PC-3 (cell line): ENCODE measurements at places on chromosomes 5 and 9.

DNA sequence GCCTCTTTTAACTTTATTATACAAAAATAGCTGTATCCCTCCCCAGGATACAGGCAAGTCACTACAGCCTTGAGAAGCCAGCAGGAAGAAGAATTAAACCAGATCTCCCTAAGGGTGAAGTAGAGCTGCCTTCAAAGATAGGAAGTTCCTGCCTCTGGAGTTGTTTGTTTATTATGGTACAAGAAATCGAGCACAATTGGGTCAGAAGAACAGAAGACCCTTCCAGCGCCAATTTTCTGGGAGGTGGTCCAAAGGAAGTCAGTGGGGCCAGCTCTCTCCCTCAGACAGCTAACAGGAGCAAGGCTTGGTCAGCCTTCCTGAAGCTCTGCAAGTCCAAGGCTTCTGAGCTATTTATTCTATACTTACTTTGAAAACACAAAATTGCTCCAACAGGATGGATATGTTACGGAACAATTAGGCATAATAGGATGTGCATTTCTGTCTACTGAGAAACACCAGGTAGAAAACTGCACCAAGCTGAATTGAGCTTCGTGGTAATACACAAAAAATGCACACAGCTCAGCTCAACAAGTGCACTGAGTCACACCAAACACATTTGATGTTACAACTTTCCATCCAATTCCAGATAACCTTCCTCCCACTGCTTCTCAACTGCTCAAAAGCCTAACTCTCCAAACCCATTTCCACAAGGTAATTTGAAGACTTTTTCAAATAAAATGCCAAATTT lies 16.0 kb downstream of the SERINC5 start:
- DNase-seq = peak; percentile 33

GRCh38 chr9:3893519-3893918 lies 367.7 kb upstream of the RFX3 start:
- DNase-seq = peak; percentile 39

DNA sequence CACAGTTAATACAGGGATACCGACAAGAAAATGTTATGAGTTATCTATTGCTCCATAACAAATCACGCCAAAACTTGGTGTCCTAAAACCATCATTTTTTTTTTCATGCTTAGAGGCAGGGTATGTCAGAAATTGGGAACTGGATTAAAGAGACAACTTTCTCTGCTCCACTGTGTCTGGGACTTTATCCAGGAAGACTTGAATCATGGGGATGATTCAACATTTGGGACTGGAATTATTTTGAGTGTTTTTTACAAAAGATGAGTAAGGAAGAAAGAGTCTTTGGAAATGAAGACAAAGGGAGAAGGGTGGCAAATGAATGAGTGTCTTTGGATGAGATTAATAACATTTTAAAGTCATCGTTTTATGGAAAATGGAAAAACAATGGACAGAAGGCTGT lies 1883.7 kb upstream of the C9orf72 start:
- DNase-seq = peak; percentile 81

DNA sequence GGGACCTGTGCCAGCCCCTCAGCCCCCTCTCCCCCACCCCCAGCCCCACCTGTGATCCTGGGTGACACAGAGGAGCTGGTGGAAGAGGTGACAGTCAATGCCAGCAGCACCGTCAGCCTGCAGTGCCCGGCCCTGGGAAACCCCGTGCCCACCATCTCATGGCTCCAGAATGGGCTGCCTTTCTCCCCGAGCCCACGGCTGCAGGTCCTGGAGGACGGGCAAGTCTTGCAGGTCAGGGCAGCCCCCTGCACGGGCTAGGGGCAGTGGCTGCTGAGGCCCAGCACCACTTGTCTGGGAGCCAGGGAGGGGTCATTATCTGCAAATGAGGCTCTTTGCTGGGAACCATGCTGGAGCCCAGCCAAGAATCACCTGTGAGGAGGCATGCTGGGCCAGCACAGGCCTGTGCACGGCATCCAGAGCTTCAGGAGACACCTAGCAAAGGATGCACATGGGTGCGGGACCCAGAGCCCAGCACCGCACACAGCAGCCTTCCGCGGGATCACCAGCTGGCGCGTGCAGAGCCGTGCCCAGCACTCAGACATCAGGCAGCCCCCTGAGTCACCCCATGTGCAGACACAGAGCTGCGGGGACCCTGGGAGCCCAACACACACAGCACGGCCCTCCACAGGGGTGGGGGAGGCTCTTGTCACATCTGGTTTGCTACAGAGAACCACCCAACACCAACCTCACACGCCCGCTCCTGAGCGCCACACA lies 62.0 kb upstream of the ASS1 start:
- no peak for DNase-seq

DNA sequence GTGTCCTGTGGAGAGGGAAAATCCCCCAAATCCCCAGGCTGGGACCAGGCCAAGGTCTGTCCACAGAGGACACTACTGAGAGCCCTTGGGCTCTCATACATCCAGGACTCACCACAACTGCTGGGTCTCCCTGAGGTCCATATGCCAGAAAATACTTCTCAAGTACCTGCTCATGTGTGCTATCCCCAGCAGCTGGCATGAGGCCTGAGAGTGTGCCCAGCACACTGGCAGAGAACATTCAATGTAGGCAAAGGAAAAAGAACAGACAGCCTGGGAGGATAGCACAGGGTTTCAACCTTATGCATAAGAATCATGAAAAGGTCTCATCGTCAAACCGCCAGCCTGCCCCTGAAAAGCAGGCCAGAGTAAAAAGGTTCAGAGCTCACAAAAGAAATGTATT lies 154.1 kb upstream of the TAS2R1 start:
- DNase-seq = no peak

GRCh38 chr5:180367991-180368390 lies 14.9 kb upstream of the GFPT2 start:
- DNase-seq = no peak
